ENCODE measurements at places on chromosomes 7 and 10.

GRCh38 chr7:28778786-28779185, 179.3 kb downstream of the TRIL start:
- DNase-seq = no peak

DNA sequence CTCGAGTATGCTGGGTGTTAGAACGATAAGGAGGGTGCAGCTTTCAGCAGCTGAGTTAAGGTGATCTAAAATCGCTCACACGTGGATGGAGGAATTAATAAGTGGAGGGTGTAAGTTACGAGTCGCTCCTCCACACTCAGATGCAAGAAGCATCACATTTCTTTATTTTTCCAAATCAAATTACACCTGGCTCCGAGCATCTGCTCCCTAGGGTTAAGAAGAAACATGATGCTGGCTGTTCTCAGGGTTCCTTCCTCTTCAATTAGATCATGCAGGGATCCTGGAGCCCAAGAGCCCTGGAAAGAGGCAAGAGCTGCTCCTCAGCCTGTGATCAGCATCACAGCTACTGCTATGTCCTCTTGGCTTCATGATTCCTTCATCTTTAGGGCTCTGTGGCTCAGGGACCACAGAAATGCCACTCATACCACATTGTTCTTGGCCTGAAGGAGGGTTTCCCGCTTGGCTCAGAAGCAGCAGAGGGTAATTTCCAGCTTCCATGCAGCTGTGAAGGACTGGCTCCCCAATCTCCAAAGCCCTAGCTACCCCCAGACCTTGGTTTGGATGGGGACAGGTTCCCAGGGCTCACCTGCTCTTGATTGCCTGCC, 235.9 kb upstream of the ZNF32 start:
- no peak for DNase-seq

DNA sequence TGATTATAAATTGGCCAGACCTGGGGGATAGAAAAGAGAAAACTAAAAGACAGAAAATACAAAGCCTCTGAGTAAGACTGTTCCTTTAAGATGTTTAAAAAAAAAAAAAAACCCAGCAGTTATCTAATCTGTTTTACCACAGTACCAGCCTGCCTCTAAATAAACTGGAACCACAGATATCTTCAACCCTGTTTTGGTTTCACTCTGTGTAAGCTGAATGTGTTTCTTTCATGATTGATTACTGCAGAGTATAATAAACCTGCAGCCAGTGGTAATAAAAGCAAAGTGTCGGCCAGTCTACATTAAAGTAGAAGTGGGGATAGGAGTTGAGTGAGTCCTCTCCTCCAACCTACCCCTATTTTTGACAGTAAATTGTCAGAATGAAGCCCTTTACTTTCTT, 40.6 kb downstream of the MGAM2 start:
- DNase-seq = no peak

- no peak for DNase-seq
Observed at GRCh38 chr7:147586526-147586925, 1004.0 kb upstream of the C7orf33 start.

GRCh38 chr7:101179117-101179516, 976 bp downstream of the NAT16 start:
- no peak for DNase-seq

DNA sequence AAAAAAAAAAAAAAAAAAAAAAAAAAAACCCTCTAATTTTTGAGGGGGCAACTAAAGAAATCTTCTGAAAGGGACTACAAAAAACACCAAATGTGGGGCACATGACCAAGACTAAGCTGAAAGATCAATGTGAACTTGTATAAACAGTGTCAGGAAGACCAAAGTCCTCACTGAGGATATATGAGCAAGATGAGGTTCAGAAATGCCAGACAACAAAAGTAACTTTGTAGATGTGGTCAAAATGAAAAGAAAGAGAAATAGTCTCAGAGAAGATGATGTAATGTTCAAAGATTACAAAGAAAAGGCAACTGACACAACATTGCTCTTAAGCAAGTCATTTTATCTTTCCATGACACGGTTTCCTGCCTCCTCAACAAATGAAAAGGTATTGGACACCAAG, 48.7 kb upstream of the PTPRZ1 start:
- DNase-seq = no peak

DNA sequence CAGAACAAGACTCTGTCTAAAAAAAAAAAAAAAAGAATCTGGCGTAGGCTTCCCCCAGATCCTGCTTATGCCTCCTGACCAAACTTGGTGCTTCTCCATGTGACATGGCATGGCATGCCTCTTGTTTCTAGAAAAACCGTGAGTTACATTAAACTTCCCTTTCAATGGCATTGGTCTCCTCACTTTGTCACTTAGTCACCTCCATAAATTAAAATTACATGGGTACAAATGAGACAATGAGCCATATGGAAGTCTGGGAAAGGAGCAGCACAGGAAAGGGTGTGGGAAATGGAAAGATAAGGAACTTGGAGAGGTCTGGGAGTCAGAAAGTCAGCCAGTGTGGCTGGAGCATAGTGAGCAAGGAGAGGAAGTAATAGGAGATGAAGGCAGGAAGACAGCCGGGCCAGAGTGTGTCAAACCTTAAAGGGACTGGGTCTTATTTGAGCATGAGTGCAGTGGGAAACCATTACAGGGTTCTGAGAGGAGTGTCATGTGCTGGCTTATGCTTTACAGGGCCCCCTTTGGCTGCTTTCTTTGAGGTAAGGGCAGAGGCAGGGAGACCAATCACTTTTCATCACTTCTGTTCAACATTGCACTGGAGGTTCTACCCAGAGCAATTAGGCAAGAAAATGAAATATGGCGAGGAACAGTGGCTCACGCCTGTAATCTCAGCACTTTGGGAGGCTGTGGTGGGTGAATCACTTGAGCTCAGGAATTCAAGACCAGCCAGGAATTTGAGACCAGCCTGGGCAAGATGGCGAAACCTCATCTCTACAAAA, 21.3 kb upstream of the ZMIZ2 start:
- no peak for DNase-seq

DNA sequence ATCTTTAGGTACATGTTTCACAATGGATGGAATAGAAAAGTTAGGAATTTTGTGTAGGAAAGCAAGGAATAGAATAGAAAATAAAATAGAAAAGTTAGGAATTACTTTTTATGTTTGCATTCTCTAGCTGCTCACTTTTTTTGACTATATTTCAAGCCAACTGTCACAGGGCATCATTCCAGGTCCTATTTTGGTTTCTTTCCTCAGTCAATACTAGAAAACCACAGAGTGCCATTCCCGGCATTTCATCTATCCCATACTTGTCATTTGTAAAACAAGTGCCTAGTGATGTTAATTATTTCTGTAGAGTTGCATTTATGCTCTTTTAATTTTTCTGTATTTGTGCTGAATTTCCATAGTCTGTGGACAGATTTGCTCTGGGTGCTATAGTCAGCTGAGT, 66.2 kb downstream of the SDK1 start:
- DNase-seq = no peak

- DNase-seq = no peak
Observed at GRCh38 chr10:14022954-14023672, 307.6 kb downstream of the FRMD4A start.

- DNase-seq = no peak
Observed at GRCh38 chr7:36765605-36766004, 41.3 kb upstream of the AOAH start.

DNA sequence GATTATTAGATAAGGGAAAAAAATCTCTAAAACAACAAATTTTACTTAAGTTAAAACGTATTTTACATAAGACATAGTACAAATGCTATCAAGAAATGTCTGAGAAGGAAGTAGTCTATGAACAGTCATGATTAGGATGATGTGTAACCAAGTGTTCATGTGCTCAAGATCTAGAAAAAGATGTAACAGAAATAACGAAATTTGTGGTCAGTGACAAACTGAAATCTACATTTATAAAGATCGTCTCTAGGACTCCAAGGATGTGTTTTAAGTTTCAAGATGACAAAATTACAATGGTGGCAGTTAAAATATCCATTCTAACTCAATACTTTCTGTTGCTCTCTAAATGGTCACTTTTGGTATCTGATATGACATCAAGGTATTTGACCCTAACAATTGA, 17.2 kb downstream of the PPP3CB start:
- DNase-seq = no peak

GRCh38 chr7:107007007-107007891, 37.3 kb upstream of the PRKAR2B start:
- no peak for DNase-seq

- DNase-seq = no peak
Observed at GRCh38 chr10:12823328-12823727, 178.2 kb downstream of the CCDC3 start.

DNA sequence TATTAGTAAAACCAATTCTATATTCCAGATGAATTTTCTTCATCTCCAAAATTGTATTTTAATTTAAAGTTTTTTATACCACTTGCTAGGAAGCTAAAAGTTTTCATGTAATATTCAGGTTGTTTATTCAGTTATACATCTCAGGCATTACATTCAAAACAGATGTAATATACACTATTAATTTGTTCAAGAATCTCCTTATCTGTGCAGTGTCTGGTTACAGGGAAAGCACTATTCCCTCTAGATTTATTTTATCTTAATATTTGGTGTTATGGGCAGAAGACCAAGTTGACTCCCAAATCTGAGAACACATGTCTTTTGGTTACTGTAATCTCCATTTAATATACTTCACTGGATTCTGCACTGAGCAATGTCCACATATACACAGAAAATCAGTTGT, 953.4 kb downstream of the ANKRD7 start:
- no peak for DNase-seq

DNA sequence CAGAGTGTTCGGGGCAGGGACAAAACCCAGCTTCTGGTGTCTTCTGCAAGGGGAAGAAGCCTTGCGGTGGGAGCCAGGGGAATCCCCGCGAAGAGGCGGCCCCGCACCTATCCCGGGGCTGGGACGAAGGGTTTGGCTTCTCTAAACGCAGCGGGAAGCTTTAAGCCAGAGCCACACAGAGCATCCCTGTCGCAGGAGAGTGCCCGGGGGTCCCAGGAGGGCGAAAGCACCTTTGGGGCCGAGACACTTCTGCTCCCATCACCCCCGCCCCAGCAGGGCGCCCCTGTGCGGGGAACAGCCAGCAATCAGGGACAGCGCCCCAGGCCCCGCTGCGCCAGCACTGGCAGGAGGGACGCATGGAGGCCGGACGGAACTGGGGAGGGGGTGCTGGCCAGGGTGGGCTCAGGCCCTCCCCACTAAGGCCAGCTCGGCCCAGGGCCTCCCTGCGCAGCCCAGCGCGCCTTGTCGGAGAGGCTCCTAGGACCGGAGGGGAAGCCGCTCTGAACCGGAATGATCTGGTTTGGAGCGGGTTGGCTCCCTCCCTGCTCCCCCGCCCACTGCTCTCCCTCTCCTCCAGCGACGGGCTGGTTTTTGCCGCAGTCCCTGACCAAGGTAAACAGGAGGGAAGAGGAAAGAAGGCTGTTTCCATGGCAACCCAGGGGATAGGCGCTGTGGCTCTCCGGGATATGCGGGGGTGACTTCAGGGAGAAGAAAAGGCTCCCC, 63.9 kb downstream of the TMEM209 start:
- DNase-seq = no peak

DNA sequence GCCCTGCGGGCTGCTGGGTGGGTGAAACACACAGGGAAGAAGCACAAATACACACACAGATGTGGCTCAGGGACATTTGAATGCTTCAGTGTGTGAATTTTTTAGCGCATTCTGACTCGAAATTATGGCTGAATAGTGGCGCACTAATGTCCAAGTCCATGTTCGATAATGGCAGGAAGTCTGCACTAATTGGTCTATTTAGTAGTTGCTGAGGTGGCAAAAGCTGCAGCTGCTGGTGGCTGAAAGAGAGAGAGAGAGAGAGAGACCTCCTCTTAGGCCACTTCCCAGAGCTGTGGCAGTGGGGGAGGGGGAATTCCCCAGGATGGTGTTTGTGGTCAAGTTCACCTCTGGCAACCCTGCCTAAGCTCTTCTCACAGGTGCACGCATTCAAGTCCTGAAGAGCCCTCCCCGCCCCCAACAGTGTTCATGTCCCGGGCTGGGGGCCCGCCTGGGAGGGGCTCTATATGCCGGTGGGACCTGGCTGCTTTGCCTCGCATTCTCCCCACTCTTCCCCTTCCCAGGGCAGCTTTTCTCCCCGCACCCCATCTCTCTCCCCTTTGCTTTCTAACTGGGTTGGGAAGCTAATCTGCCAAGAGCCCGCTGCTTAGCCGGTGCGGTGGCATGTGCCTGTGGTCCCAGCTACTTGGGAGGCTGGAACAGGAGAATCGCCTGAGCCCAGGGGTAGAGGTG, 6.0 kb upstream of the MNX1 start:
- DNase-seq = no peak

- no peak for DNase-seq
Observed at GRCh38 chr10:6140141-6140841, 51.5 kb downstream of the RBM17 start.

GRCh38 chr10:100318207-100318606, 11.8 kb downstream of the PKD2L1 start:
- no peak for DNase-seq

GRCh38 chr10:24706479-24707118, 17.1 kb downstream of the ARHGAP21 start:
- no peak for DNase-seq

- no peak for DNase-seq
Observed at GRCh38 chr7:48113275-48113674, 24.2 kb downstream of the UPP1 start.

DNA sequence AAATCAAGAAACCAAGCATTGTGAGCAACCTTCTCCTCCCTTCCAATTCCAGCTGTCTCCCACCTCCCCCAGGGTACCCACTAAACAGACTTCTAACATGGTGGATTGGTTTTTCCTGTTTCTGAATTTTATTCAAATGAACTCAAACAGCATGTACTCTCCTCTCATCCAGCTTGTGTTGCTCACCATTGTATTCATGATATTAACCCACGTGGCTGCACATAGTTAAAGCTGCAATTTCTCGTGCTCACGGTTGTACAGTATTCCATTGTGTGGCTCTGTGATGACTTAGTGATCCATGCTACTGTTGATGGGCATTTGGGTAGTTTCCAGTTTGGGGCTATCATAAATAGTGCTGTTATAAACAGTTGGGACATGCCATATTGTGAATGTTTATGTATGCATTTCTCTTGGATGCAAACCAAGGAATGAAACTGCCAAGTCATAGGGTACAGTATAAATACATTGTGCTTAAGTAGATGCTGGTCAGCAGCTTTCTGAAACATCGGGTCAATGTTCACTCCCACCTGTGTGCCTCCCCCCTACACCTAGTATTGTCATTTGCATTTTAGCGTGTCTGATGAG, 124.3 kb downstream of the CACNB2 start:
- DNase-seq = no peak

GRCh38 chr7:127938588-127938987, 92.6 kb downstream of the LRRC4 start:
- DNase-seq = no peak

DNA sequence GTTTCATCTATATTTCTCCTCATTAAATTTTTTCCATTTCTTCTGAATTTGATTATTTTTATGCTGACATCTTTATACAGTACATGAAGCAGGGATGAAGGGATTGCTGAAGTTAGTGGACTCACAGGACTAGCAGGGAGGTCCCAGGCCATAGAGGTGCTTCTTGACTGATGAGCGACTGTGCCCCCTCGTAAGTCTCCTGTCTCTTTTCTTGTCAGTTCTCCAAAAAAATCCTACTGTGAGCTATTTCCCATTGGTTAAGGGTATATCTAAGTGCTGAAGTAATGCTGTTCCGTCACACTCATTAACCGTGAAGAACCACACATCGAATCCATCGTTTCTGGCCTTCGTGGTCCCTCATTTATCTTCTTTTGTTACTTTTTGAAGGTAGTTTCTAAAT, 27.7 kb downstream of the HECW1 start:
- no peak for DNase-seq

GRCh38 chr7:48962821-48963505, 38.6 kb downstream of the CDC14C start:
- no peak for DNase-seq

Data from stimulated activated CD8-positive, alpha-beta memory T cell treated with anti-CD3 and anti-CD28 coated beads, Interleukin-7, amount 100 ng/mL, for 1 hour (primary cell).